Forelimb muscle (tissue), 1 donor: ENCODE measurements at places on chromosomes 5 and 9. TPM values are rescaled to one million over a fixed set of nuclear protein-coding genes. Genes with fewer than 3 reads are reported as not detected.

THOC3 gene
- 19.9 TPM for polyA plus RNA-seq

DNA sequence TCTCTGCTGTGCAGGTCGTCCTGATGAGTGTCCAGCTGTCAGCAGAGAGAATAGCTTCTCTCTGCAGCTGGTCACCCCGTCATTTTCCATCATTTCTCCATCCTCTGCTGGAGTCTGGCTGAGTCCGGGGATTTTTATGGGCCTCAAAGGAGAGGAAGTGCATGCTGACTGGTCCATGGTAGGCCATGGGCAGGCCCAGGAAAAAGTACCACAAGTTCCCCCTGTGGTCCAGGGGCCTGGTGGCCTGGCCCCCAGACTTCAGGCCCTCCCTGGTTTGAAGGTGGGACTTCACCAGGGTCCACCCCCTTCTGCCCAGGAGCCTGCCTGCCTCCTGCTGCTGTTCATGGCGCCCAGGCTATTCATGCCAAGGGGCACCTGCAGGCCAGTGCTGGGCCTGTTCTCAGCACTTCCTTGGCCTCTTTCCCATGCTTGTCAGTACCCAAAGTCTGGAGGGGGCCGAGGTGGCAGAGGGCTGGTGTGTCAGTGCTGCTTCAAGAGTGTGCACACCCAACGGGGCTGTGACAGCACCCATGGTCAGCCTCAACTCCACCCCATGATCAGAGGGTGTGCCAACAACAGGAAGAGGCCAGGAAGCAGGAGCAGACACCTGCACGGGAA lies 7.3 kb upstream of the MTMR12 start:
- no peak for DNase-seq

SV2C gene
- 0.08 TPM for polyA plus RNA-seq

GRCh38 chr9:99471033-99471432 lies 249.0 kb downstream of the SEC61B start:
- DNase-seq, result no peak

DNA sequence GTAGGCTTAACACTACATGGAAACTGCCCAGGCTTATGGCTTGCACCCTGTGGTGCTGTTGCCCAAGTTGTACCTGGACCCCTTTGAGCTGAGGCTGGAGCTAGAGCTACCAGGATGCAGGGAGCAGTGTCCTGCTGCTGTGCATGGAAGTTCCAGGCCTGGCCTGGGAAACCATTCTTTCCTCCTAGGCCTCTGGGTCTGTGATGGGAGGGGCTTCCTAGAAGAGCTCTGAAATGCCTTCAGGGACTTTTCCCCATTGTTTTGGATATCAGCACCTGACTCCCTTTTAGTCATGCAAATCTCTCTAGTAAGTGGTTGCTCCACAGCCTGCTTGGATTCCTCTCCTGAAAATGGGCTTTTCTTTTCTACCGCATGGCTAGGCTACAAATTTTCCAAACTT lies 7.9 kb upstream of the HRH2 start:
- DNase-seq, result no peak

DNA sequence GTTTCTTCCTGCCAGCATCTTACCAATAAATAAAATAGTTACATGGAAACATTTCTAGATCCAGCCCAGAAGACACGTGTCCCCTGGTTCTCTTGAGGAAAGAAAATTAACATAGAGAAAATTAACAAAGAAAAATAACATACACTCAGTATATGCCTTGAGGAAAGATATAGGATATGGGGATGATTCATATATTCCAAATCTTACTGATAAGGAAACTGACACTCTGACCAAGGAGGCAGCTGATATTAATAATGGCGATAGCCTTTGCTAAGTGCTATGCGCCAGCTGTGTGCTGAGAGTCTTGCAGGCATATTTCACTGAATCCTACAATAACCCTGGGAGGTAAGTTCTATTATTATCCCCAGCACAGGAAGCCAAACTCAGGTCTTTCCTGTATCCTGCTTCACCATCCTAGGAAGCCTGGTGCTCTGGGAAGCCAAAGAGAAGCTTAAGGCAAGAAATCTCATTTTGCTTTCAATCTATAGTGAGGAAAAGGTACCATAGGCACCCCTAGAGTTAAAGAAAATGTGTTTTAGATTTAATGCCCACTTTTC lies 302.7 kb upstream of the NREP start:
- DNase-seq, result no peak
